ENCODE measurements at places on chromosomes 3 and 15.

DNA sequence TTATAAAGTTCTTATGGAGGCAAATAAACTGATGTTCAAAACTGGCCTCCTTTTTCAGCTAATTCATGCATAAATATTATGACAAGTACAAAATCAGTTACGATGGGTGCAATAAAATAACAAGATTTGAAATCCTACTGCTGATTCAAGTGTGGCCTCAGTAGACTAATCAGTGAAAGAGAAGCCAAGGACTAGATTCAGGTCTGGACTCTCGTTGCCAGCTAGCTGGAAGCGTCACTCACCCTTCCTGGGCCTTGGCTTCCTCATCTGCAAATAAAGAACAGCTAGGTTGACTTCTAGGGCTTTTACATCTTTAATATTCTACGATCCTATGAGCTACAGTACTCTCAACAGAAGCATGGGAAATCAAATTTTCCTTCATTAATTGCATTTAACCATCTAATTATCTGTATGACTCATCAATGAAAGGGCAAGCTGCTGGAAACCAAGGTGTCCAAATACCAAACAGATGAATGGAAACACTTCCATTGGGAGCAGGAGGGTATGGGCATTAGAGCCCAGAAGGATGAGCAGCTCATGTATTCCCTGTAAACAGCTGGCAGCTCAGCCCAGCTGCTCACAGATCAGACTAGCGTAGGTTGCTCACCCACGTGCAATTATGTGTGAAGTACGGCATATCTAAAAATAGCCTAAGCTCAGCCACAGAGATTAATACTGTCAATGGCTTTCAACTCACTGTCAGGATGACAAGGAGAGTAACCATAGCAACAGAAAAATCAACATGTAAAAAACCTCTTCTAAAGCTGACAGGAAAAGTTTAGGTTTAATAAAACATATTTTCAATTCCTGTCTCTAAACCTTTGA lies 294.8 kb downstream of the PLCL2 start:
- DNase-seq = no peak

DNA sequence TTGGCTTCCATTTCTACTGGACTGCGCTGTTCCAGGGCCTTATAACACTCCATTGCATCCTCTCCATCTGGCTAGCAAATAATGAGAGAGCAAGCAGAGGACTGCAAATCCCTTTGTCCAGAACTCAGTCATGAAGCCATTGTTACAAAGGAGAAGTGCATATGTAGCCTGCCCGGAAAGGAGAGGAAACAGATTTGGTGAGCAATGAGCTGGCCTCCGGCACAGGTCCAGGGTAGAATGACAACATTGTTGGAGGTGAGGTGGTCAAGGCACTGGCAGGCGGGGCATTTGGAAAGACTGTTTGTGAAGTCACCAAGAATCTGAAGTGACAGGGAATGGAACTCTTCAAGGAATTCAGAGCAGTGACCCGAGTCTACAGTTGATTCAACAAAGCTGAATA lies 25.0 kb upstream of the ATP1B3 start:
- no peak for DNase-seq

DNA sequence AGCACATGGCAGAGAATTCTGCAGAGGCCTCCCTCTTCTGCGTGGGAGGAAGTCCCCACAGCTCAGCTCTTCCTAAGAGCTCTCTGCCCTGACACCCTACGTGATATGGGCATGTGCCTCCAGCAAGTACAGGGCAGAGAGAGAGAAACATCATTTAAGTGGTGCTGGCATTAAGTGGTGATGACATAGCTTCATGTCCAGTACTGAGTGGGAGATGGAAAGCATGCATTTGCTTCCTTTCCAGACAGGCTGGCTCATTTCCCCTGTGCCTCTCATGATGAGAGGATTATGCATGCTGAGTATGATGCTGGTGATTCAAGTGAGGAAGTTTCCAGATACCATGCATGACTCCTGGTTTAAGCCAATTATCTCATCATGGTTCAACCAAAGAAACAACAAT lies 26.9 kb downstream of the BFSP2 start:
- no peak for DNase-seq

- no peak for DNase-seq
These were observed 192.5 kb downstream of the SHQ1 start for GRCh38 chr3:72655723-72656122.

DNA sequence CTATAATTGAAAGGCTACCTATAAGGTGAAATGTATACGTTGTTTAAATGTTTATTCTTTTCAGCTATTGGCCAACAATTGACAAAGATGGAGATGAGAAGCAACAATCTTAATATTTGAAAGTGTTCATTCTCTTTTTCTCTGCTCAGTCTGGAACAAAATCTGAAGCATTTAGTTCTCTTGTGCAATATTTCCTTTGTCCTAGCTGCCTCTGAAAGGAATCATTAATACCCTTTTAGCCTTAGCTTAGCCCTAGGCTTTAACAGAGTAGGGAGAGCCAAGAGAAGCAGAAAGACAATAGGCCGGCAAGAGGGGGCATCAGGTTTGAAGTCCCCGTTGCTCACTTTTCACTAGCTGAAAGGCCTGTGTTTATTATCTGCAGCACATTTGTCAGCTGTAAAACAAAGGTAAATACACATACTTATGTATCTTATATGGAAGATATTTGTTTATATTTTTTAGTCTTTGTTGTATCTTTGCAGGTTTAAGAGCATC lies 422.5 kb upstream of the SEMA6D start:
- no peak for DNase-seq

DNA sequence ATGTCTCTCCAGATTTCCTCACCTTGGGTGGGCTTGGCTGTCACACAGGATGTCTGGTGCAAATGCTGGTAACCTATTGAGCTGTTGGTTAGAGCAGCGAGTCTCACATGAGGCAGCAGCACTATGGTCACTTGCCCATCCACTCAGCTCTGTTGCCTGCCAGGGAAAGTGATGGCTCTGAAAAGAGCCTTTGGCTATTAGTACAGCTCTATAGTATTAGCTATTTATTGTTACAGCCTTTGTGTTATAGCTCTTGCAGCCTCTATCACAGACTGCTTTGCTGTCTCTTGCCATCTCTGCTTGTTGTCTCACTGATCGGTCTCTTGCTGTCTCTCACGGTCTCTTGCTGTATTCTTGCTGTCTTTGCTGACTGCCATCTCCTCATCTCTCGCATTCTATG lies 114.3 kb downstream of the MFSD1 start:
- DNase-seq = no peak

DNA sequence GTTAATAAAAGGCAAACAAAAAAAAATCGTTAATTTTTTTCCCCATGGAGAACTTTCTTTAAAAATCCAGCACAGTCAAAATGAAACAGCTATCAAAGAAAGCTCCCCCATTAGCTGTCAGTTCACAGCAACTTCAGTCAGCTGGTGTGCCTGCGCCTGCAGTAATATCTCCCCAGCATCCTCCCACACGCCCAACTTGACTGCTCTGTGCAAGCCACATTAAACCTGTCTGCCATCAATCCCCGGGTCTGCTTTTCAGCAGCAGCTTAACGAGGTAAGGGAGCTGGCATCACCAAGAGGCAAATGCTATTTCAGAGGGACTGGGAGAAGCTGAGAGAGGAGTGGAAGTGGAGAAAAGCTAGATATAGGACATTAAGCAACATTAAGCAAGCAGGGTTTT lies 337.5 kb downstream of the GAP43 start:
- DNase-seq = no peak

DNA sequence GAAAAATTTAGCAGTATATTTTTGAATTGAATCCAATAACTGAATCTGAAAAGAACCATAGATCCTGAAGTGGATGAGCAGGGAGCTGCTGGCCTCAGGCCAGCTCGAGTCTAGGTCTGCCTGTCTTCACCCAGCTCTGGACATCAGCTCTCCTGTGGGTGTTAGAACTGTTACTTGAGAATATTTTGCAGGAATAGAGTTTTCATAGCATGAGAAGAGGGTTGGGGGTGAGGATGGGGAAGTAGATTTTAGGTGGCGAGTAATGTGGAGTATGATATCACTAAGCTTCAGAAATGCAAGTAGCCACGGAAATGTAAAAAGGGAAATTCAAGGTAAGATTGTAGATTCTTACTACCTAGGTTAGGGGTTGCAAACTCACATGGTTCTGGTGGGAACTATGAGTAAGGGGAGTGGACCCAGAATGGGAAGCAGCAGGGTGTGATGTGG lies 6.2 kb downstream of the RAB8B start:
- DNase-seq = no peak

DNA sequence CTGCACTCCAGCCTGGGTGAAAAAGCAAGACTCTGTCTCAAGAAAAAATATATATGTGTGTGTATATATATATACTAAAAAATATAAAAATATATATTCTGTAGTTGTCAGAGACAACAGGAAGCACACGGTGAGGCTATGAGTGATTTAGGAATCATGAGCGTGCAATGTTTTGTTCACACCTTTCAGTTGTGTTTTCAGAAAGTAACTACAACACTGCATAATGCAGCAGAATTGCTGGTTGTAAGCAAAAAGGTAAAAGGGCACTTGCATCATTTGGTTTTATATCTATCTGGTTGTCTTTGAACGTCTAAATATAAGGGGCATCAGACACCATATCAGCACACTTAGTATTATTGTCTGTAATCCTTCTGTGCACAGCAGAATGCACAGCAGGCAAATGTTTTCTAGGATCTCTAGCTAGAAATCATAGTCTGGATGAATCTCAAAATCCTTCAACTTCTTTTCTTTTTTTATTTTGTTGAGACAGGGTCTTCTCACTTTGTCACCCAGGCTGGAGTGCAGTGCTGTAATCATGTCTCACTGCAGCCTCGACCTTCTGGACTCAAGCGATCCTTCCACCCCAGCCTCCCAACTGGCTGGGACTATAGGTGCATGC lies 44.8 kb downstream of the CCR3 start:
- DNase-seq = no peak

- no peak for DNase-seq
These were observed 275.2 kb upstream of the CBLB start for GRCh38 chr3:106144030-106144429.

GRCh38 chr3:5006755-5007202 lies 27.5 kb downstream of the BHLHE40 start:
- DNase-seq = peak; percentile 72

DNA sequence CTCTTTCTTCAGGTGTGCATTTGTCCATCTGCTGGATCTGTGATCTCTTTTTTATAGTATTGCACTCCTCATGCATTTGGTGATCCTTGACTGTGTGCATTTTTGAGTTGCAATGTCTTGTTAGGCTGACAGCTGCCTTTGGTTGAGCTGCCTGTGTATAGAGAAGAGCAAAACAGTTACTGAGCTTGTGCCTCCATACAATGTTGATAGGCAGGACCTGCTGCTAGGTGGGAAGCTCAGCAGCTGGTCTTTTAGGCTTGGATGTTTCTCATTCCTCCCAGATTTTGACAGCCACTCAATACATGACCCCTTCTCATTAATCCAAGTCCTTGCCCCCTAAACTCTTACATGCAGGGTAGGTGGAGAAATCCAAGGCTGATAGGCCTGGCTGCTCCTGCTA lies 74.8 kb upstream of the PIAS1 start:
- no peak for DNase-seq

- no peak for DNase-seq
These were observed 188.4 kb downstream of the ADAMTSL3 start for GRCh38 chr15:83842281-83842680.

DNA sequence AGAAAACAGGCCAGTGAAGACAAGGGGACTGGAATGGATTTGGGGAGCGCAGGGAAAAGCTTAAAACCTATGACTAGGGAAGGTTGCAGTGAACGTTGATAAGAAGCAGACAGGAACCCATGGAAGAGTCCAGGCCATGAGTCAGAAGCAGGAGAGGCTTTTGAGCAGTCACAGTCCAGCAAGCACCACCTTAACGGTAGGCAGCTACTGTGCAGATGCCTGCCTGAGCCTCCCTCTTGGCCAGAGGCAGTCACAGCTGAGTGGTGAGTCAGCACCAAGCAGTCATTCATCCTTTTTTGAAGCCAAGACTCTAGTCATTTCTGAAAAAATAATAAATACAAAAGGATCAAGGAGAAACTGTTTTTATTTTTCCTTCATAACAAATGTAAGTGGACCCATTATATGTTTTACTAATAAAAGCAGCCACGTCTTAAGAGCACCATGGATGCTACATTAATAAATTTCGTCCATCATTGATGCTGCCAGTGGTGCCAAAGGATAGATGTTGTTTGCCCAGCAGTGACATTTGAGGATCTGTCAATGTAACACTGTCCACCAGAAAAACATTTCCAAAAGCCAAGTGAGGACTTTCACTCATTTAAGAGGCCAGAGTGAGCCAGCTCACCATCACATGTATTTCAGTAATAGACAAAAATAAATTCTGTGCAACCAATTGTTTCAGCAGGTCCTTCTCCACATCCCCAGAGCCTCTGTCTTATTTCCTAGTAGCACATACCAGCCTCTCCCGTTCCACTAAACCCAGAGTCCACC lies 42.1 kb upstream of the ACTC1 start:
- DNase-seq = no peak

DNA sequence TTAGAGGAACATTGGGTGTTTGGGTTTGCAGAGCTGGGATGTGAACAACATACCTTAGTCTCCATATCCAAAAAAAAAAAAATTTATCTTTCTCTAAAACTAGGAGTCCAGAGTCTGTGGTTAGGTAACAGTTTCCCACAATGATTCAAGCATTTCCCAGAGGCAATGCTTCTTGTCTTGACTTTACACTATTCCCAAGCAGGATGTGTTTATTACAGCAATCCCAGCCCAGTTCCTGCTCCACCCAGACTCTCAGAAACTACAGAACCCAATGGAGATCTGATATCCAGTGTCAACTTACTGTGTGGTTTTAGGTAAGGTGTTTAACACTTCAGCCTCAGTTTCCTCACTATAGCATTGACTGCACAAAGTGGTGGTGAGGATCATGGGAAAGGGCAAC lies 2.3 kb upstream of the C3orf62 start:
- DNase-seq = no peak

GRCh38 chr3:21433751-21434150 lies 317.3 kb downstream of the ZNF385D start:
- no peak for DNase-seq

GRCh38 chr3:8423307-8423706 lies 78.3 kb upstream of the LMCD1 start:
- no peak for DNase-seq

- DNase-seq = no peak
These were observed 46.2 kb upstream of the VILL start for GRCh38 chr3:37944391-37944842.
